ENCODE measurements at places on chromosomes 6 and 20. TPM values are rescaled to one million over a fixed set of nuclear protein-coding genes. Genes with fewer than 3 reads are reported as not detected.

MGME1 gene
- total RNA-seq: 26.7 TPM

DNA sequence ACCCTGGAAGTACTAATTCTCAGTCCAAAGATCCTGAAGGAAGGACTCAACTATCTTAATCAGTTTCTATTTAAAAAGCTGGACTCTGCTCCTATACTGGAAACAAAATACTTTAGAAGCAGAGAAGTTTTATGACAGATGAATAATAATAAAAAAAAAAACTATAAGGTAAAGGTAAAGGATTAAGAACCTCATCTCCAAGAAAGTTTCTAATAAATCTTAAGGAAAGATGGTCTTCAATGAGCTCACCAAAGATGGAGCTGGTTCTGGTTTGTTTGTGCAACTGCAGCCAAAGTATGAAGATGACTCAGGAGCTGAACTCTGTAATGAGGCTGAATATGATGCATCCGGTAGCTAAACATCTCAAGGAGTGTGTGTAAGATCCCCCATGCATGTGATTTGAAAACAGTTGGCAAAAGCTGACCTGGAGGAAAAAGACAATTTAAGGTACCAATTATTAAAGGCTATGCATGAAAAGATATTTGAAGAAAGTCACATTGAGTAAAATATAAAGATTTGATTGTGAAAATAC, 25.2 kb downstream of the MED23 start:
- no peak for DNase-seq

DNA sequence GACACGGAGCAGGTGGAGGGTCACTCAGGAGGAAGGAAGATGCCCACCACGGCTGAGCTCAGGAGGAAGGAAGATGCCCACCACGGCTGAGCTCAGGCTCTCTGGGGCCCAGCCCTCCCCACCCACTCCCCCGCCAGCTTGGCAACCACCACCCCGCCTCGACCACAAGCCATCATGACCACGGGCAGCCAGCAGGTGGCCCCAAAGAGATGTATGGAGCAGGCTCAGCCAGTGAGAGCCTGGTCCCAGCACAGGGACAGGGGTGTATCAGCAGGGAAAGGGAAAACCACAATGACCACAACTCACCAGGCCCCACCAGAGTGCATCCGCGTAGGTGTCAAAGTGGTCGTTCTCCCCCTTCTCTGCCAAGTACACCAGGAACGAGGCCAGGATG, 30.4 kb downstream of the KCNQ2 start:
- DNase-seq: no peak

LGSN gene
- total RNA-seq: not detected

DNA sequence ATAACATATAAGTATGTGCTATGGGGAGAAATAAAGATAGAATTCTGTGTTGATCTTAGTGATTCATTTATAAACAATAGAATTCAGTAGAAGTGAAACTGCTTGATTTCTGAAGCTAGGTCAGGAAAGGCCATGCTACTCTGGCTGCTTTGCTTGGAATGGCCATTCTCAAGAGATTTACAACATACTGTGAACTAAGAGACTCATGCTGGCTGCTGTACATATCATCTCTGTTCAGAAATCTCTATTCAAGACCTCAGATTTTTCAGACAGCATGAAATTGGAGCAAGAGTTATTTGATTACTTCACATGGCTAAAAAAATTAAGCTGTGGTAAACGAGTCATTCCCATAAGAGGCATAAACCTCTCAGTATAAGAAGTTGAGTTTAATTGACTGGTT, 662.6 kb downstream of the BCKDHB start:
- no peak for DNase-seq

GRCh38 chr6:106446287-106446885, 85.9 kb downstream of the CRYBG1 start:
- no peak for DNase-seq

GRCh38 chr20:8432435-8433148, 300.5 kb downstream of the PLCB1 start:
- no peak for DNase-seq

GRCh38 chr6:104537180-104537579, 322.5 kb downstream of the HACE1 start:
- DNase-seq: no peak

ACSS2 gene
- 35.0 TPM for total RNA-seq

- no peak for DNase-seq
Measured at GRCh38 chr20:3887876-3888620, 1.1 kb upstream of the PANK2 start.

DCDC2 gene
- total RNA-seq: 1.4 TPM

DNA sequence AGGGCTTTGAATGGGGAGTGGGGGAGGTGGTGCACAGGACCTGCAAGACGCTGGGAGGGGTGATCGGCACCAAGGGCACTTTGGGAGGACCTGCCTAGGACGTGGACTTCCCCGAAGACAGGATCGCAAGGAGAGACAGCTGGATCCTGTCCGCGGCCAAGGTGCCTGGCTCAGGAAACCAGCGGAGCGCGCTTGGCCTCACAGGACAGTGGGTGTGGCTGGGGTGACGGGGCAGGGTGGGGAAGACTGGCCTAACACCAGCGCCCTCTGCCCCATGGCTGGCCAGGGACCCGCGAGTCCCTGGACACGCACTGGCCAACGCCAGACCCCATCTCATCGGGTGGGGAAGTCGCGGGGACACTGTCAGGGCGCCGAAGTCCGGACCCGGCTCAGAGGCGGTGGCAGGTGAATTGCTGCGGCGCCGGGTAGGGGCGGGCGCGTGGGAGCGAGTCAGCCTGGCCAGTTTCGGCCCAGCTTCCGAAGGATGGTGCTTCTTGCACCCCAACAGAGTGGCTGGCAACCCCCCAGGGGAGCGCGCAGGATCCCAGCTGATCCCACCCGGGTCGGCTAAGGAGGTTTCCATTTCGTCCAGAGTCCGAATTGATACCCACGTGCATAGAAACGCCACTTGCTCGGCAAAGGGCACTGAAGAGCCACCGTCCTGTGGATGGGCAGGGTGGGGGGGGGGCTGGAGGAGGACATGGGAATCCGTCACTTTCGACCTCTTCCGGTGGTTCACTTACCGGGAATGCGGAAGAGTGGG, 785 bp upstream of the THBD start:
- DNase-seq: no peak

GRCh38 chr6:13684855-13685254, 26.8 kb downstream of the RANBP9 start:
- DNase-seq: no peak

- DNase-seq: no peak
Measured at GRCh38 chr6:152463164-152463563, 174.0 kb downstream of the SYNE1 start.

PCK1 gene
- not detected for total RNA-seq

ETV7 gene
- total RNA-seq: 0.45 TPM

DNA sequence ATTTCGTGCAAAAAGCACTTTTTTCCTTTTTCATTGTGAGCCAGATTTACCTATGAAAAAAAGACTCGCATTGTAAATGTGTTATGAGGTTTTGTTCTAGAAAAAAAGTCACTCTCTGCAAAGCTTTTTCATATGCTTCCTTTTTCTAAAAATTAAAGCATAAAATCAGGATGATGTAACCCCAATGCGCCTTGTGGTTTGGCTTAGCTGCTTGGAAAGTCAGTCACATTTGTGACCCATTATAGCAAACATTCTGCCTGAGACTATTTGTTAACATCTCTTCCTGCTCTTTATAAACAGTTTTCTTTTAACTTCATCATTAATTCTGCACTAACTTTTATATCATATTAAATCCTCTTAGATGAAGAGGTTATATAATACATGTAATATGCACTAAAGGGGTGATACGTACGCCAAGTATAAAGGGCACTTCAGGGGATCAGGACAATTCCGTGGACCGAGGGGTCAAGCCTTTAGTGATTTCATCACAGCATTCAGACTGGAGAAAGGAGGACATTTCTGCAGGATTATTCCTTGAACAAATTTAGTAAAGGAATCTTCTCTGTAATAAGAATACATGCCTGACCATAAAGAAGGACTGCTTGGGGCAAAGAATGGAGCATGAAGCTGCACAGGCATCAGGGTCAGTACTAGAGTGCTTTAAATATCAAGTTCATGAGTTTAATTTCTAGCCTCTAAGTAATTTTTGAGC, 48.1 kb upstream of the SMLR1 start:
- no peak for DNase-seq

SLA2 gene
- 0.18 TPM for total RNA-seq

DNA sequence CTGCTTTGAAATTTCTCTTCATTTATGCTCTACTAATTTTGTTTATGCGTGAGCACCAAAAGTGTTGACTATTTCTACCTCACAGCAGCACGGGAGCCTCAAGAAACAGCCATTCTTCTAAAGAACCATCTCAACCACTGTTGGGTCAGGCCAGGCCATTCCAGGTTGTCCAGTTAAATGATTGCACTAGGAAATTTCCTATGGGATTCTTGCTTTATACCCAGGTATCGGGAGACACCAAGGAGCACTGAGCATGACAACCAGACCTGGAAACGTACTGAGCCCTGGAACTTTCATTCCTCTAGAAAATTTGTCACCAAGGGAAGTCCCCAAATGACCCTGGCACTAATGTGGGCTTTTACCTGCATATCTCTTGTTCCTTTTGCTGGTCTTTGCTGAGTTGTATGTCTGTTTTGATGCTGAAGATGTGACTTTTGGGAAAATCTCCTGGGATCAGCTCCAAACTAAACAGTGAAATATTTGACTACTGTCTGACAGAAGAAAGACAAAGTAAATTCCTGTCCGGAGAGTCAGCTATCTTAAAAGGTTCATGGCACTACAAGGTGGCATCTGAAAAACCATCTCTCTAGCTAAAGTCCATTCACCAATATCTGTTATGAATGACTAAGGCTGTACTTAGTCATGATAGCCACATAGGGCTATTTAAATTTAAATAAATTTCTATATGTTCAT, 70.5 kb downstream of the SNAP25 start:
- no peak for DNase-seq

DNA sequence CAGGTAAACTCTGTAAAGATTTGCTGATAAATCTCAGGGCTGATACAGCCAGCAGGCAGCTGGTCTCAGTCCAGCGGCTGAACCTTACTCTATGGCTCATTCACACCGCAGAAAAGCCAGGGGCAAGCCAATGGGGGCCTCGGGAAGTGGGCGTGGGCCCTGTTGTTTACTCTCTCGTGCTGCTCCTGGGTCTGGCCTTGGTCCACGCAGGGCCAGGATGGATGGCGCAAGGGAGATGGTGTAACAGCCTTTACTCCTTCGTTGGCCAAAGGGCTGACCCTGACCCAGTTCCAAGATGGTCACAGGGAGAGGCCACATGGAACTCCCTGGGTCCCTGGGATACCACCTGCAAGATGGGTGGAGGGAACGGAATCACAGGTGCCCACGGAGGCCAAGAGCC, 16.2 kb downstream of the KCNK17 start:
- no peak for DNase-seq

DNA sequence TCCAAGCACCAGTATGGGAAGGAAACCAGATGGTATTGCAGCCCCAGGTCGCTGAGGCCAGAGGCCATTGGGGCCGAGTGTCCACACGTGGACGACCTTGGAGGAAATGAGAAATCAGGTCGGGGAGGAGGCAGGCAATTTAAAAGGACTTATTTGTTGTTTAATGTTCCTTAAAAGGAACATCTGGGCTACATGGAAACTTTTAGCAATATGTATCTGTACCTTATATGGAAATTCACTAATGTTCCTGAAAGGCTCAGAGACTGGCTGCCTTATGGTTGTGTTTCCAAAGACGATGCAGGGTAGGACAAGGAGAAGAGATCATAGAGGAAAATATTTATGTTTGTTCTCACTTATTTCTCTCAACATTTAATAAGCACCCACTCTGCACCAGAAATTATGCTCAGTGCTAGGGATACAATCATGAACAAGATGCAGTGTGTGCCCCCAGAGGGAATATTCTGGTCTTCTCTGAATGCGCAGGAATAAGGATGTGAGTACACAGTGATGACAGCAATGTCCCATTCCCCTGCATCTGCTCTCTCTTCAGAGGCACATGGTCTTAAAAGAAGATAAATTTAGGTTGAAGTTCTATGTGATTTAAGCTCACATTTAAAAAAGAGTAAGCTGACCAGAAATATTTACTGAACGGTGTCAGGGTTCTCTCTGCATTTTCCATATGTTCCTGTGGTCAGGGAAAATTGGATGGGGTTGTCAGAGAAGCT, 3.4 kb downstream of the BNIP5 start:
- no peak for DNase-seq

SNAI1 gene
- 9.7 TPM for total RNA-seq

GRCh38 chr20:56285496-56285895, 37.0 kb downstream of the MC3R start:
- no peak for DNase-seq

DNA sequence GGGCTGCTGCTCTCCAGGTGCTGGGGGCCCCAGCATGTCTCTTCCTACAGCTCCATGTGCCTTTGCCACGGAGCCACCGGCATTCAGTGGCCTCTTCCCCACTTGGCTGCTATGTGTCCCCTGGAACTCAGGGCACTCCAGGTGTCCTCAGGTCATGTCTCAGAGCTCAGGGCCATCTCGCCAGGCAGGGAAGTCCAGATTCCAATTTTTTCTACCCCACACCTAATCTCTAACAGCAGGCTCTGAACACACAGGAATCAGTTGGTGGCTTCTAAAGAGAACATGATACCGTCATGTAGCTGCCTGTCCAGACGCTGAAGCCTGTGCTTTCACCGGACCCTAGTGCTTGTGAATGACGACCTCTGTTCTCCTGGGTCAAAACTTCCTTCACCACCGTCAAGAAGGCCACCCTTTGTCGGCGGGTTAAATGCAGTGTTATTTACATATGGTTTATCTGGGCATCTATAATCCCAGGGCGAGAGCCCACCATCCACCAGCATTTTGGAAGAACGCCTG, 4.2 kb upstream of the SLCO4A1 start:
- no peak for DNase-seq

- DNase-seq: peak; percentile 70
Measured at GRCh38 chr6:92779746-92780145, 639.6 kb downstream of the EPHA7 start.

DNA sequence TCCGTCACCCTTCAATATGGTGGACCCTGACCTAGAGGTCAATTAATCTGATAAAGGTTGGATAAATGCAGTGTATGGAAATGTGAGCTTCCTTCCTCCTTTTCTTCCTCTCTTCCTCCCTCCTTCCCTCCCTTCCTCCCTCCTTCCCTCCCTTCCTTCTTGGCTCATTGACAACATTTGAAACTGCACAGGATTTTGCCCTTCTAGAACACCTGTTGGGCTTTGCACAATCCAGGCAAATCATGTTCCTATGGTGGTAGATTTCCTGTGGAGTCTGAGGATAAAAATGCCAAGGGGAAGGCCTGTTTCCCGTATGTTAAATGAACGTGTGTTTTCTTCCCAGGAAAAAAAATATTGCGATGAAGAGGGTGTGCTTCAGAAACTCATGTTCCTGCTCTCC, 642.8 kb downstream of the EPM2A start:
- DNase-seq: no peak

SPTLC3 gene
- 28.5 TPM for total RNA-seq

- no peak for DNase-seq
Measured at GRCh38 chr6:38131527-38131965, 312.0 kb downstream of the ZFAND3 start.

DNA sequence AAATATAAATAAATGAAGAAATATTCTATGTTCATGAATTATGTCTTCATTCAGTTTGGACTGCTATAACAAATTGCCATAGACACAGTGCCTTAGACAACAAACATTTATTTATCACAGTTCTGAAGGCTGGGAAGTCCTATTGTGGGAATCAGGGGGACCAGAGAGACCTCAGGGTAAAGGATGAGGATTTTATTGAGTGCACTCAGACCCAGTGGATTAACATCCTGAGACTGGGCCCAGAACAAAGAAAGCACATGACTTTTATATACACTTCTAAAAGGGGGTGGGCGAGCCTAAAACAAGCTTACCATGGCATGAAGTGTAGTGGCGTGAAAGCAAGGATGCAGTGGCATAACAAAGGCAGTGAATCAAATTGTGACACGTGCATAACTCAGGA, 26.9 kb upstream of the CBLN4 start:
- DNase-seq: no peak

- DNase-seq: no peak
Measured at GRCh38 chr6:62980724-62981123, 230.5 kb upstream of the FKBP1C start.

ATP6V1G2 gene
- 2.5 TPM for total RNA-seq
